Cardiac muscle cell (in vitro differentiated cells and primary cell): ENCODE measurements at places on chromosomes 1 and 21. TPM values are rescaled to one million over a fixed set of nuclear protein-coding genes. Genes with fewer than 3 reads are reported as not detected.

The POFUT2 gene
- 46.8 and 50.4 TPM in 2 replicates for polyA plus RNA-seq

The PTPRC gene
- polyA plus RNA-seq: 0.07 TPM in 1 of 2 replicates, not detected in the other

The COL11A1 gene
- 26.6 and 37.4 TPM in 2 replicates for polyA plus RNA-seq

The PAPPA2 gene
- polyA plus RNA-seq: 1.2 and 1.7 TPM in 2 replicates

The EPHA8 gene
- polyA plus RNA-seq: 4.7 and 13.2 TPM in 2 replicates

The AMY2B gene
- polyA plus RNA-seq: 32.9 and 42.9 TPM in 2 replicates
